ENCODE measurements at places on chromosomes 6 and 20.

DNA sequence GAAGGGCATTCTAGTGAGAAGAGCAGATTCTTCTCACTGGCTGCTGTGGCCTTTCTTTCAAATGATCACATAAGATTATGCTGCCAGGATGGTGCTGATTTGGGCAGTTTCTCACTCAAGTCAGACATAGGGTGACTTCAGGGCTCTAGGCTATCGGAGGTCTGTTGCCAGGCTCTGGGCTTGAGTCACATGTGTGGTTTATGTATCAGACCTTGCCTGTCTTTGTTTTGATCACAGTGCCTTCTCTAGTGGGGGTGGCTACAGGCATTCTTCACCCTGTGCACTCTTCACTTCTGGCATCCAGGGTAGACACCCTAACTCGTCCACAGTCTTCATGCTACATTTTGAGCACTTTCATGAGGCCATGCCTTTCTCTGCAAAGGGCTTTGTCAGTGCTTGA is 823.7 kb upstream of the MAN1A1 start:
- no peak for DNase-seq
- no peaks in the 10 kb centered on the region for H3K36me3 ChIP-seq
- H3K27me3 ChIP-seq: no peaks in the 10 kb centered on the region
- H3K4me3 ChIP-seq: no peak overlapping the region
- no peaks in the 10 kb centered on the region for H3K4me1 ChIP-seq

DNA sequence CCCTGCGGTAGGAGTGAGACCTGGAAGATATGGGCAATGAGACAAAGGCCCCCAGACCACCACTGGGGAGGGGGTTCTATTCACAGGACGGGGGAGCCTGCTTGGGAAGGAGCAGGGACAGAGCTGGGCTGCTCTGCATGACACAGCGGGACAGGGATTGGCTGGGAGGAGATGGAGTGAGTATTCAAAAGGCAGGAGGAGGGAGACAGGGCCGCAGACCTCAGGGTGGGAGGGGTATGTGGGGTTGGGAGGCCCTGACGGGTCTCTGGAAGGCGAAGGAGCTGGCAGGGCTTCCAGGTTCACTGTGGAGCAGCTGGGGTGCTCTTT is 60.8 kb upstream of the RPS6KA2 start:
- no peaks in the 10 kb centered on the region for H3K36me3 ChIP-seq
- no peak overlapping the region for H3K4me3 ChIP-seq
- no peaks in the 10 kb centered on the region for H3K4me1 ChIP-seq
- H3K27ac ChIP-seq: no peak overlapping the region

- H3K4me3 ChIP-seq: no peak overlapping the region
- no peak for DNase-seq
- no peaks in the 10 kb centered on the region for H3K36me3 ChIP-seq
- no peaks in the 10 kb centered on the region for H3K4me1 ChIP-seq
These were observed 441.5 kb upstream of the CDH4 start for GRCh38 chr20:60810561-60810960.

- peaks cover 29% of the 10 kb centered on the region for H3K36me3 ChIP-seq
- DNase-seq: no peak
- peaks cover 2% of the 10 kb centered on the region for H3K4me1 ChIP-seq
- H3K4me3 ChIP-seq: no peak overlapping the region
- no peak overlapping the region for H3K27ac ChIP-seq
- H3K27me3 ChIP-seq: no peaks in the 10 kb centered on the region
These were observed 70.1 kb downstream of the RNF144B start for GRCh38 chr6:18457065-18457737.

All from activated naive CD4-positive, alpha-beta T cell treated with anti-CD3 and anti-CD28 coated beads for 36 hours (primary cell).